ENCODE measurements at places on chromosomes 11 and 22.

DNA sequence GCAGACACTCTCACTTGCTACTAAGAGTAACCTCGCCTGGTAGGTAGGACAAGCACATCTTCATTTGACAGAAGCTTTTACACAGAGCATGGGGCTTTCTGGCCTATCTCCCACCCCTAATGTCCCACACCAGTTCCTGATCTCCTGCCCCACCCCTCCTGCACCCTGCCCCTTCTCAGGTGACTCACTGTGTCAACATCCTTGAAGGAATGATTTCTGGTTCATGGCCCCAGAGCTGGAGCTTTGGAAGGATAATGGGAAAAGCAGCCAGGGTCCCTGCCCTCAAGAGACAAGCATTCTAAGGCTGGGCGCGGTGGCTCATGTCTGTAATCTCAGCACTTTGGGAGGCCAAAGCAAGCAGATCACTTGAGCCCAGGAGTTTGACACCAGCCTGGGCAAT lies 47.2 kb downstream of the LRFN4 start:
- DNase-seq, result no peak

GRCh38 chr11:77435972-77436371 lies 37.9 kb downstream of the PAK1 start:
- no peak for DNase-seq

DNA sequence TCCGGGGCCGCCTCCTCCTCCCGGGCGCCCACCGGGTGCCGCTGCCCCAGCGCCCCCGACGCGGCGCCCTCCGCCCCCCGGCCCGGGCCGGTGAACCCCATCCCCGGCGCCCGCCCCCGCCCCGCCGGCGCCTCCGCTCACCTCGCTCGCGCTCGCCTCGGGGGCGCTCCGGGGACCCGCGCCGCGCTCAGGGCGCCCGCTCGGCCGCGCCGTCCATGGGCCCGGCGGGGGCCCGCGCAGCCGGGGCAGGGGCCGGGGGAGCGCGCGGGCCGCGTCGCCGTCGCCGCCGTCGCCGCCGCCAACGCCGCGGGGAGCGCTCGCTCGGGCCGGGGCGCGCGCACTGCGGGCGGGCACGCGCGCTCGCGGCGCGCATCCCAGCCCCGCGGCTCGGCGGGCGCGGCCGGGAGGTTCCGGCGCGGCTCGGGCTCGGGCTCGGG lies 293 bp downstream of the DUSP8 start:
- DNase-seq, result no peak

DNA sequence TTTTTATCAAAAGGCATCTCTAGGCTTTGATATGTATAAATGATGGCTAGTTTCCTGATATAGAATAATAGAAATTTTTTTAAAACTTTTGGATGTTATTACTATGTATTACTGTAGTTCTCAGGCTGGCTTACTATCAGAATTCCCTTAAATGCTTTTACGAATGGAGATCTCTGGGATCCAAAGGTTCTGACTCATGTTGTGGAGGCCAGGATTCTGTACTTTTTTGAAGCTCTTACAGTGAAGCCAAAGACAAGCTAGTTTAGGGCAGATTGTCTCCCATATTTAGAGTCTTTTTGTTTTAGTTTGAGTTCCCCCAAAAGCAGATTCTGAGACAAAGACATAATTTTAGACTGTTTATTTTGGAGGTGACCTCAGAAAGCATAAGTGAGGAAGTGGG lies 265.9 kb upstream of the SESN3 start:
- DNase-seq, result no peak

- DNase-seq, result no peak
Observed at GRCh38 chr22:40463017-40463631, 92.7 kb downstream of the SGSM3 start.

- no peak for DNase-seq
Observed at GRCh38 chr11:17229481-17230152, 21.8 kb upstream of the PIK3C2A start.

- DNase-seq, result no peak
Observed at GRCh38 chr11:62601122-62601371, 618 bp downstream of the MTA2 start.

- no peak for DNase-seq
Observed at GRCh38 chr11:57143459-57143858, 38.3 kb upstream of the LRRC55 start.

GRCh38 chr11:2968341-2968900 lies 23.7 kb downstream of the NAP1L4 start:
- DNase-seq, result no peak
